ENCODE measurements at places on chromosomes 2 and 18. TPM values are rescaled to one million over a fixed set of nuclear protein-coding genes. Genes with fewer than 3 reads are reported as not detected.

- no peak for DNase-seq
These were observed 74.0 kb downstream of the RHBDD1 start for GRCh38 chr2:226909836-226910235.

CYP27A1 gene
- 42.8 TPM for total RNA-seq

DNA sequence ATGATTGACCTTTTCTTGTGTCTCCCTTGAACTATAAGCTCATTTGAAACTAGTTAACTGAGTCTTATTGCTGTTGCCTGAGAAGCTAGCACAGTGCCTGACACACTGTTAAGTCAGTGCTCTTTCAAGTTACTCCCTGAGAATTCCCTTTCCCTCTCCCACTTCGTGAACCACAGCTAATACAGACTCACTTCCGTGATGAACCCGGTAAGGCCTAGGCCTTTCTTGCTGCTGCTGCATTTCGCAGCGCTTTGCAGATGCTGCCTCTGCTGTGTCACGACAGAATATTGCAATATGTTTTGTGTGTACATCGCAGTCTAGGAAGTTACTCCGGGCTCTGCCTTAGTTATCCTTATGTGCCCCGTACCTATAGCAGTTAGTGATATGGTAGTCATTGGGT lies 42.8 kb downstream of the LIMS1 start:
- DNase-seq: no peak

VWC2L gene
- total RNA-seq: 0.15 TPM

PRKCE gene
- total RNA-seq: 6.9 TPM

DNA sequence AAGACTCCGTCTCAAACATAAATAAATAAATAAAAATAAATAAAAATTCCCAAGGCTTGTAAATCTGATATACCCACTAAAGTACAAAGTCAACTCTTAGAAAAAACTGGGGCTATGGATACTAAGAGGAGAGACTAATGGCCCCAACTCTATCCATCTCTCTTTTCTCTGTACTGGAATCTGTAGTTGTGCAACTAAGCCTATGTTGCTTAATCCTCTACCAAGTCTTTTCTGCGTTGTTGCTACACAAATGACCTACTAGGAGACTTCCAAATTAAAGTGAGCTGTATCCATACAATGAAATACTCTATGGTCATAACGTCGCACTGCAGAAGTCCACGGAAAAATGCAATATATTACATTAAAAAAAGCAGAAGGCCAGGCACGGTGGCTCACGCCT lies 8.1 kb downstream of the MRPS5 start:
- DNase-seq: no peak

PIEZO2 gene
- 0.30 TPM for total RNA-seq

- DNase-seq: no peak
These were observed 187.3 kb downstream of the PID1 start for GRCh38 chr2:229083606-229084340.

TMEM163 gene
- total RNA-seq: 6.7 TPM

DNA sequence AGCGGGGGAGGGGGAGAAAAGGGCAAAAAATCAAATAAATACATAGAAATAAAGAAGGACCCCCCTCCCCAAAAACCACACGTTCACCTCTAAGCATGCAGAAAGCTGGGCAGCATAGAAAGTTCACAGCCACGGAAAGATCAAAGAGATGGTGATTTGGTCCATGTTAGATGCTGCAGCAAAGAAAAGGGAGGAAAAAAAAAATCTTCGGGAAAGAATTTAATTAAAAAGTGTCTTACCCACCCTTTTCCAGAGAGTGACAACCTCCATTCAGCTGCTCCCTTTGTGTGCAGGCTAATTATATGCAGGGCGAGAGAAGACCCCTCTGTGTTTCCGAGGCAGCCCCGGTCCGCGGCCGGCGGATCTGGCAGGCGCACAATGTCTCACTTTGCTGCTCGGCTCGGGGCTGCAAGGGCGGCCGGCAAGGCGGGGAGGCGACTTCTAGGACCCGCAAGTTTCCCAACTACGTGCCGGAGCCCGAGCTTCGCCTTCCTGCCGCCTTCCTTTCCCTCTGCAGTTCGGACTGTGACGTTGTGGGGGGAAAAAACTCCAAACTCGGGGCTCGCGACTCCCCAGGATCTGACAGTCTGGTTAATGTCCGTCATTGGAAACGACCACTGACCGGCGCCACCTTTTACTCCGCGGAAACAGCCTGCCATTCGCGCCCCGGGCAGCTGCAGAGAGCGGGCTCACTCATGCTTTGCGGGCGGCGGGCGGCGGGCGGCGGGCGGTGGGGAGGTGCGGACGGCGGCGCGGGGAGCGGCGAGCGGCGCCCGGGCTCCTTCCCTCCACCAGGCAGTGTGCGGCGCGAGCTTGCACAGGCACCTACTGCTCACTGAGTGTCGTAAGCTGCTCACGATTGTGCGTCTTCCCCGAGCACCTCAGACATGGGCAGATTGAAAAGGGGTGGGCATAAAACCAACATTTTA lies at the start of gene LRRTM1:
Gene LRRTM1, minus strand, starts transcription at position 844 of the 929 bp plus-strand sequence. CDS start 933 bp downstream, outside the sequence.
- DNase-seq: no peak

DNA sequence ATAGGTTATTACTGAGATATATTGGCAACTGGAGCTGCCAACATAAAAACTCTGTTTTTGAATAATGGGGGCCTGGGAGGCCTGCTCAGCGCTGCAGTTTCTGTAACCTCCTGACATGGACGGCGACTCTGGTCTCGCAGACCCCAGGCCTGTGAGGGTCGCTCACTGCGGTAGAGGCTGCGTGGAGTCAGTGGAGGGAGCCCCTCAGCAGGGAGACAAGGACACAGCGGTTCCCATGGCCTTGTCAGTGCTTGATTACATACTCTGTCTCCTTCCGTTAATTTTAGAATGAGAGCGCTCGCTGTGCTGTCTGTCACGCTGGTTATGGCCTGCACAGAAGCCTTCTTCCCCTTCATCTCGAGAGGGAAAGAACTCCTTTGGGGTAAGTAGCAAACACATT lies 858 bp downstream of the TPO start:
- DNase-seq: no peak

CYP27C1 gene
- total RNA-seq: 1.5 TPM

DNA sequence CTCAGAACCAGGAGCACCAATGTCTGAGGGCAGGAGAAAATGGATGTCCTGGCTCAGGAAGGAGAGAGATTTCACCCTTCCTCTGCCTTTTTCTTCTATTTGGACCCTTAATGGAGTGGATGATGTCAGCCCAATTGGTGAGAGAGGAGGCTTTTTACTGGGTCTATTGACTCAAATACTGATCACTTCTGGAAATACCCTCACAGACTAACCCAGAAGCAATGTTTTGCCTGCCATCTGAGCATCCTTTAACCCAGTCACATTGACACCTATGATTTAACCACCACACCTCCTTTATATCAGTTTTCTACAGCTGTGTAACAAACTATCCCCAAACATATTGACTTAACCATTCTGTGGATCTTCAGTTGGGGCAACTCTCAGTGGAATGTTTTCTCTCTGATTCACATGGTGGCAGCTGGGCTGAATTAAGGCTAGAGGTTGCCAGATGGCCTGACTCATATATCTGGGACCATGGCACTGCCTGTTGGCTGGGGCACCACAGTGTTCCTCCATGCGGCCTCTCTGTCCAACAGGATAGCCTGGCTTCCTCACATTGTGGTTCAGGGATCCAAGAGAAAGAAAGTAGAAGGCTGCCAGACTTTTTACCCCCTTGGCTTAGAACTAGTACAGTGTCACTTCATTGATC lies 18.2 kb upstream of the MBOAT2 start:
- DNase-seq: no peak

PRKAG3 gene
- not detected for total RNA-seq

DNA sequence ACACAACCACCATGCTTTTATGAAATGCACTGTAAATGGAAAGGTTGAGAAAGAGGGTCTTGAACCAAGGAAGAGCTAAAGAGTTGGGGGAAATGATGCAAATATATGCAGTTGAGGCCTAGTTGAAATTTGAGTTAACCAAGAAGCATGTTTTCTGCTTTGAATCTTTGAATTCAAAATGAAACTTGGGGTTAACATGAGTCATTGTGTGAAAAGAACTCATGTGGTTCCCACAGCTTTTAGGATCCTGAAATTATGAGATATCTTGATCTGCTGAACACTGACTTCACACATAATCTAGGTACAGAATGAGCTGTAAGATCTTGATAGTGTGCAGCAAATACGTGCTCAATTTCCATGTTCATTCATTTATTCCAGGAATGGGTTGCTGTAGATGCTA lies 422.9 kb upstream of the TRIB2 start:
- DNase-seq: no peak

RNF152 gene
- 3.3 TPM for total RNA-seq

DNA sequence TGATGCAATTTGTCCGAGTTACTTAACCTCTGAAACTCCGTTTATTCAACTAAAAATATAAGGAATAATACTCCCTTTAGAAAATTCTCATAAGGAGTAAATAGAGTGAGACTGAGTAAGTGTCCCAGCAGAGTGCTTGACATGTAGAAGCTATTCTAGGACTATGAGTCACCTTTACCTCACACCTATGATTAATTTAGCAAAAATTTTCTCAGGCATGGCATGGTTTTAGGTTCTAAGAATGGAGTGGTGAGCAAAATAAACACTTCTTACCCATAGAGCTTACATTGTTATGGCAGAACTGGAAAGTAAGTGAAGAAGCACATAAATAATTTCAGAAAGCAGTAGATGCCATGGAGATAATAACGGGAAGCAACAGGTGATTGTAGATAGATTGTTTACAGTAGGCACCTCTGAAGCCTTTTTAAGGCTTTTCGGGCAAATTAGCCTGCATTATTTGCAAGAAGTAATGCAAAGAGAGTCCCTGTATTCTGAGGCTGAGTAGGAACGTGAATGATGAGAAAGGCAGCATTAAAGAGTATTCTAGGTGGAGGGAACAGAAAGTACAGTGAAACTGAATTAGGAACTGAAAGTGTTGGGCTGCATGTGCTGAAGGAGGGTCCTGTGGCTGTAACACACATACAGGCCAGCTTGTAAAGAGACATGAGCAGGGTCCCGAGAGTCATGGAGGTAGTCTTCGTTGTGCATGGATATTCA lies 209.2 kb downstream of the ZNF407 start:
- DNase-seq: peak; percentile 99

GLI2 gene
- 0.45 TPM for total RNA-seq

GRCh38 chr2:176553685-176554100 lies 284.5 kb downstream of the MTX2 start:
- DNase-seq: peak; percentile 71

DNA sequence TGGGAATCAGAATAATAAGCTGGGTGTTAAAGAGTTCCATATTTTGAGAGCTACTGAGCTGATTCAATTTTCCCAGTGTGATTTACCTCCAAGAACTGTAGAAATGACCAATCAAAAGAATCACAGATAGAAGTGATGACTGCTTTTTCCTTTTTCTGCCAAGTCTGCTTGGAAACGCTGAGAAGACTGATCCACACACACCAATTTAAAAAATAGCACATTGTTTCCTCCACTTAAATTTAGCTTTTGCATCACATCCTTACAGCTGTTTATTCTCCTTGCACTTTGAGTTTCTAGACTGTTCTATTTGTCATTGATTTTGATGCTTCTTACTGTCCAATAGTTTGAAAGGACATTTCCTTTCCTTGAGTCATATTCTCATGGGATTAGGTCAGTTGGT lies 590.3 kb upstream of the CHAC2 start:
- DNase-seq: no peak

- no peak for DNase-seq
These were observed 184.4 kb downstream of the CNTNAP5 start for GRCh38 chr2:124209441-124209840.

FOXI3 gene
- not detected for total RNA-seq

DNA sequence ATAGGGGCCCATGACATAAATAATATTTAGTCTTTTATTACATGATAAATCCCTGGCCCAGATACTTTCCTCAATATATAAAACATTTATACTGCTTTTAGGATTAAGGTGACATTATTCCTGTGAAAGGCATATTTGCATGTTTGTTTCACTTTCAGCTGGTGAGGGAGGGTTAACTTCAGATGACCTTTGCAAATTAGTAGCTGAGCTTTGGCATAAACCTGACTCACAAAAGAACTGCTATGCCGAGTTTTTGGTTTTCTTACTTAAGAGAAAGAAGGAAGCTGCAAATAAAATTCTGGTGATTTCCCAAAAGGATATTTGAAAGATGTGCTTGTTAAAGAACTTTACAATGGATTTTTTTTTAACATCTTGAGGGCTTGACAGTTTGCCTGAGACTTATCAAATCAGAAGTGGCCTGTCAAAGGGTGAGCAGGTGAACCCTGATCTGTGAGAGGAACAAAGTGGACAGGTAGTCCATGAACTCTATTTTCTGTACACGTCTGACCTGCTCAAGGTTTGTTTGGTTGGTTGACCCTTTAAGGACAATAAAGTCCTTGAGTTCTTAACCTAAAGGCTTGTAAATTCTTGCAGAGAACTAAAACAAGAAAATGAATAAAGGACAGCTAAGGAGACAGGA lies 93.5 kb downstream of the FAM124B start:
- DNase-seq: peak; percentile 86

MAB21L4 gene
- total RNA-seq: 5.2 TPM

GRCh38 chr2:237205043-237205541 lies 119.4 kb downstream of the COPS8 start:
- DNase-seq: no peak

DNA sequence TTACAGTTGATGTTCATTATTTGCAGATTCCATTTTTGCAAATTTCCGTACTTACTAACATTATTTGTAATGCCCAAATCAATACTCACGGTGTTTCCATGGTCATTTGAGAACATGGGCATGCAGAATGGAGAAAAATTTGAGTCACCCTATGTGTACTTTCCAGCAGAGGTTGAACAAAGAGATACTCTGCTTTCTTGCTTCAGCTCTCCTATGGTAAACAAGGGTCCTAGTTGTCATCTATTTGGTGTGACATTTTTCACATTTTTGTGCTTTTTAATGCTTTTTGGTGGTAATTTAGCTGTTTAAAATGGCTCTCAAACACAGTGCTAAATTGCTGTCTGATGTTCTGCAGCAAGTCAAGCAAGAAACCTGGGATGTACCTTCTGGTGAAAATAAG lies 444.4 kb upstream of the CELF4 start:
- no peak for DNase-seq

- DNase-seq: peak; percentile 82
These were observed 94.6 kb upstream of the PPP1CB start for GRCh38 chr2:28656937-28657615.

DNA sequence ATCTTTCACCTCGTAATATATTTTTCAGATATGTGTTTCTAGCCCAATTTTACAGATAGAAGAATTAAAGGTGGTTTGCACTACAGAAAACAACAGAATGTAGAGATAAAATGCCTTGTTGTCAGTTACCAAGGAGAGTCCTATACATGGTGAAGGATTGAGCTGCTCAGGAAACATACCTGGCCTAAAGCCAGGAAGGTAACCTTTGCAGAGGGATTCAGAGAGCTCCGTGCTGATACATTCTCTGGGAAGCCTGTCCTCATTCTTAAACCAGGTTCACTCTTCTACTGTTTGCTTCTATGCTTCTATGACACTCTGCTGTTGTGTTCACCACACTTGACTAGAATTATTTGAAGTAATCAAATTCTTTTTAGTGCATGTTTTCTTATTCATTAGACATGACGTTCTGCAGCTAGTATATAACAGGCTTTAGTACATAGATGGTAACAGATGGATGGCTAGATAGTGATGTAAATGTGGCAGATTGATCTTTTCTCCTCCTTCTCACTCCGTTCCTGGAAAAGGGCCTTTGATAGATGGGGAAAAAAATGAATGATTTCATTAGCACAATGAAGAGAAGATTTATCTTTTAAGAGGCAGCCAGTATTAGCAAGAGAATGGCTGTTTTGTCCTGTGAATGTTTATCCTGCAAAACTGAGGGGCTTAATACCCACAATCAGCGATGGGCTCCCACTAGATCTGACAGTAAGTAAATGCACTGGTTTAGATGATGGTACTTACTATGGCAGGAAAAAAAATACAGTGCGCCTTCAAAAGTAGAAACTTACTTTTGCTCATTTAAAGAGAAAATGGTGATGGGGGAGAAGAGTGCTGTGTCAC lies 589.6 kb upstream of the FAM98A start:
- no peak for DNase-seq

GNLY gene
- total RNA-seq: not detected

All from renal cortical epithelial cell (primary cell).